ENCODE measurements at places on chromosomes 4 and X.

- DNase-seq = no peak
These were observed 53.8 kb upstream of the NAP1L5 start for GRCh38 chr4:88751258-88752075.

GRCh38 chrX:114952696-114953095, 64.7 kb downstream of the IL13RA2 start:
- DNase-seq = no peak

- DNase-seq = no peak
These were observed 22.5 kb upstream of the GPR34 start for GRCh38 chrX:41666251-41666650.

DNA sequence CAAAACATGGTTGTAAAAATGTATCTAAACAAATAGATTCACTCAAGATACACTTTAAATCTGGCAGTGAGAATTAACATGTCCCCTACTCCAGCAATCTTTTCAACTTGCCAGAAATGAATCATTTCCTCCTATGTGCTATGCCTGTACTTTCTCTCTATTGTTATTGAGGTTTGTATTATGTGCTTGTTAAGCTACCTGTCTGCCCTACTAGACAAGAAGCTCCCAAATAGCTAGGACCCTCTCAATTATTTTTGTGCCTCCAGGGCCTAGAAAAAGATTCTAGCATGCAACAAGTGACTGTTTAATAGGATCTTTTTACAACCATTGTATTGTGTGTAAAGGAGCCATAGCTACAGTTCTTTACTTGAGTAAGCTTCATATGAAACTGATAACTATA, 3.5 kb upstream of the SAP30 start:
- no peak for DNase-seq

- DNase-seq = no peak
These were observed 20.5 kb downstream of the SPIN4 start for GRCh38 chrX:63330681-63331080.

GRCh38 chrX:18755651-18756050, 48.2 kb downstream of the PPEF1 start:
- no peak for DNase-seq

GRCh38 chr4:113955948-113956347, 23.5 kb downstream of the ARSJ start:
- DNase-seq = no peak

DNA sequence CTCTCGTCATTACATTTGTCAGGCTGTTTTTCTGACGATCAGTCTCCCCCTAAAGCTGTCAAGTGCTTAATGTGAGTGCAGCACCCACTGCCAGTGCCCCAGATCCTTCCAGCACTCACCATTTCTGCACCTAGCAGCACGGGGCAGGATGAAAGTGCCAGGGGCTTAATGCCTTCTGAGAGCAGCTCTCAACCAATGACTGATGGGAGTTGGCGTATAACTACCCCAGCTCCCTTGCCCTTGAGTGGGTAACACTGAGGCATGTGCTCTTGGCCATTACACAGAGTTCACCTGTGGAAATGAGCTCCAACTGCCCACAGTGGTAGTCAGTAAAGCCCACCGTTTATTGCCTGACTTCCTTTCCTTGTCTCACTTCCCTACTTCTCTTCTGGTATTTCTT, 226.2 kb upstream of the BCOR start:
- no peak for DNase-seq

GRCh38 chr4:15501941-15502340, 32.3 kb downstream of the CC2D2A start:
- no peak for DNase-seq

DNA sequence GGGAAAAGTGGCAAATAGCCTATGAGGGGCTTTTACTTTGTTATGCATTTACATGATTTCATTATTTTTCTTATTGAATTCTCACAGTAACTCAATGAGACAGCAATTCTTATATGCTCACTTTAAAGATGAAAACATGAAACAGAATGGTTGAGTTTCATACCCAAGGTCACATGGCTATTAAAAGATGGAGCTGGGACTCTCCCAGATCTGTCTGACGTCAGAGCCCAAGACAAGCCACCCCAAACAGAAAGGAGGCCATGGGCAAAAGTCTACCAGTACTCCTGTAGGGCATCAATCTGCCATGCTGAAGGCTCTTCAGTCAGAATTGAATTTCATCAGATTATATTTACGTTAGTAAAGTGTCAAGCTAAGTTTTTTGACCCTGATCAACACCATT, 13.2 kb downstream of the HSD17B11 start:
- no peak for DNase-seq

- no peak for DNase-seq
These were observed 108.1 kb upstream of the STOX2 start for GRCh38 chr4:183797011-183797444.

DNA sequence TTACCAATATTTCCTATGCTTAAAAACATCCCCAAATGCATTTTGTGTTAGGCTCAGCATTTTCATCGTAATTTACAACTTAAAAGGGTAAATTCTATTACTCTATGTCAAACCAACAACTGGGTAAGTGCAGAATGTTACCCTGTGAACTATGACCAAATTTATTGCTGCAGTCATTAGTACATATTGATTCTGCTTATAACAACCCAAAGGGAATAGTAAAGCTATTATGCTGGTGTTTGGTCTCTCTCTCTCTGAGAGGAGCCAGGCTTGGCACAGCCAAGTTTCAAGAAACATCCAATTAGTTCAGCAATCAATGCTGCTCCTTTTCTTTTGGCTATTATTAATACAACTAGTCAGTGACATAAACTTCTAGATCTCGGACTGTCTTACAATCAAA, 747.7 kb downstream of the CENPC start:
- DNase-seq = no peak

- DNase-seq = no peak
These were observed 796.8 kb downstream of the ADGRL3 start for GRCh38 chr4:61996943-61997342.

GRCh38 chr4:122882857-122883735, 39.3 kb downstream of the NUDT6 start:
- no peak for DNase-seq

- DNase-seq = no peak
These were observed 169.4 kb upstream of the BANK1 start for GRCh38 chr4:101621120-101621519.

GRCh38 chr4:46254788-46255187, 130.9 kb upstream of the GABRG1 start:
- DNase-seq = no peak

- DNase-seq = no peak
These were observed 37.9 kb downstream of the NUDT6 start for GRCh38 chr4:122884499-122884898.

- DNase-seq = no peak
These were observed 10.3 kb downstream of the XPNPEP2 start for GRCh38 chrX:129749069-129749468.

DNA sequence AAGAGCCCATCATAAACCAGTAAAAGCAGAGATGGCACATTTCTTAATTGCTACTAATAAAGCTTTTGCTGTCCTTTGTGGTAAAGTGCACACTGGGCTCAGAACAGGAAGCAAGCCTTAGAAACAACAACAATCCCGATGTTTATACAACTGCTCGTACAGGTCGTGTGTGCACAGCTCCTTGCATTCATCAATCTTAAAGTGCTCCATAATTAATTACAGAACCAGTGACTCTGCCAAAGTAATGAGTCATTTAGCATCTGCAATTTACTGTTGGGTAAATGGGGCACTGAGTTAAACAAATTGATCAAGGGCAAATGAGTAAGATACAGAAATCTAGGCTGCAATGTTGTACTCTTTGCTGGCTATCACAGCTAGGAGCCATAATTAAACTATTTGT, 61.3 kb upstream of the TXK start:
- DNase-seq = no peak

DNA sequence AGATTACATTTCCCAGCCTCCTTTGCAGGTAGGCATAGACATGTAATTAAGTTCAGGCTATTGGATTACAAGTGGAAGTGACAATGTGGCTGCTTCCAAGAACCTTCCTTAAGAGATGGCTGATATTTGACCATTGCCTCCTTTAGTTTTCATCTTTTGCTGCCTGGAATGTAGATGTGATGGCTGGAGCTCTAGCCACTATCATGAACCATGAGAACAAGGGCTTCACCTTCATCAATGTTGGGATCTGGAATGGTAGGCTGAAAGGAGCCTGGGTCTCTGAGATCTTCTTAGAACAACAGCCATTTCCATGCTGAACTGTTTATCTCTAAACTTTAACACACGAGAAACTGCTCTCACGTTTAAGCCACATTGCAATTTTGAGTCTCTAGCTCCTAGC, 158.7 kb upstream of the ATP6AP2 start:
- DNase-seq = no peak

GRCh38 chr4:76831711-76832373, 66.1 kb downstream of the SOWAHB start:
- no peak for DNase-seq

DNA sequence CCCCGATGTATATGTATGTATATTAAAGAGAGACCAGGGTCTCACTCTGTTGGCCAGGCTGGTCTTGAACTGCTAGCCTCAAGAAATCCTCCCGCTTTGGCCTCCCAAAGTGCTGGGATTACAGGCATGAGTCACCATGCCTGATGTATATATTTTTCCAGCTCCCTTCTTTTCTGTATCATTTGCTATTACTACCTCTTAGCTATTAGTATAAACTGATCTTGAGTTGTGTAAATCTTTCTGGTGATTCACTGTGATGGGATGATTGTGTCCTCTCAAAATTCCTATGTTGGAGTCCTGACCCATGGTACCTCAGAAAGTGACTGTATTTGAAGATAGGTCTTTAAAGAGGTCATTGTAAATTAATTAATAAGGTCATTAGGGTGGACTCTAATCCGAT, 53.1 kb downstream of the HPRT1 start:
- no peak for DNase-seq

DNA sequence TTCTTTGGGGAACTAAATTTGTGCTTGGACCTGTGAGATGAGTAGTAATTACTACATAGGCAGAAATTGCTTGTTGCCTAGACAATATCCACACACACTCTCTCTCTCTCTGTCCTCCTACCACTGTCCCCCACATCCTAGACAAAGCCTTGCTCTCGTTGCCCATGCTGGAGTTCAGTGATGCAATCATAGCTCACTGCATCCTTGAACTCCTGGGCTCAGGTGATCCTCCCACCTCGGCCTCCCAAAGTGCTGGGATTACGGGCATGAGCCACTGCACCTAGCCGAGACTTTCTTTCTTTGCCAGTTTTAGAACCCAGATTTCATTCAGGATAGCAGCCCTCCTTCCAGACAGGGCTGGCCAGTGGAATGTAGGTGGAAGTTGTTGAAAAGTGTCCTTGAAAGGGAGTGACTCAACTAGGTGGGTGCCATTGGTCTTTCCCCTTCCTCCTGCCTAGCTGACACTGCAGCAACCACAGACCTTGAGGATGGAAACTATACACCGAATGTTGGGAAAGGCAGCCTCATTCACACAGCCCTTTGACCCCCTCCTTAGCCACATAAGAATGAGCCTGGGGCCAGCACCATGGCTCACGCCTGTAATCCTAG, 16.8 kb upstream of the LAP3 start:
- no peak for DNase-seq

- DNase-seq = no peak
These were observed 75.0 kb upstream of the FAM9C start for GRCh38 chrX:13119386-13119785.

GRCh38 chr4:156169011-156169410, 215.3 kb upstream of the CTSO start:
- DNase-seq = no peak

DNA sequence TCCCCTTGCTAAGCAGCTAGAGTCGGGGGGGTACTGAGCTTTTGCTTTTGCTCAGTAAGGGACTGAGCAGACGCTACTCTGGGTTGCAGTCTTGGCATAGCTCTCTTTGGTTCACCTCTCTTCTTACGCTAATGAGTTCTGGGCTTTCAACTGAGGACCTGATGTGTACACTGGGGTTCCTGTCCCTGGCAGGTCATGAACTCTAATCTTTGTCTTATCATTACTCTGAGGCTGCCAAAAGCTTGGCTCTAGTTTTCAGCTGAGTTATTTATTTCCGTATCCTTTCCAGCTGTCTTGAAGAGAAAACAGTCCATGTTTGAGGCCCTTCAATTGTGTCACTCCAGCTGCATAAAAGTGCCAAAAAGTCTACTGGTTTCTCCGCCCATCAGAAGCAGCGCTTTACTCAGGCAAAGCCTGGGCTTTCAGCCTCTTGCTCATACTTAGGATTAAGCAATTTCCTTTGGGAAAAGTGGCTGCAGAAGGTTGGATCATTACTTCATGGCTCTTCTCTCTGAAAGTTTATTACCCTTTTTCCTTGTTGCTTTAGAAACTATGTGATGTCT, 121.0 kb upstream of the STOX2 start:
- no peak for DNase-seq

- no peak for DNase-seq
These were observed 29.4 kb upstream of the TTC29 start for GRCh38 chr4:146975036-146975435.

DNA sequence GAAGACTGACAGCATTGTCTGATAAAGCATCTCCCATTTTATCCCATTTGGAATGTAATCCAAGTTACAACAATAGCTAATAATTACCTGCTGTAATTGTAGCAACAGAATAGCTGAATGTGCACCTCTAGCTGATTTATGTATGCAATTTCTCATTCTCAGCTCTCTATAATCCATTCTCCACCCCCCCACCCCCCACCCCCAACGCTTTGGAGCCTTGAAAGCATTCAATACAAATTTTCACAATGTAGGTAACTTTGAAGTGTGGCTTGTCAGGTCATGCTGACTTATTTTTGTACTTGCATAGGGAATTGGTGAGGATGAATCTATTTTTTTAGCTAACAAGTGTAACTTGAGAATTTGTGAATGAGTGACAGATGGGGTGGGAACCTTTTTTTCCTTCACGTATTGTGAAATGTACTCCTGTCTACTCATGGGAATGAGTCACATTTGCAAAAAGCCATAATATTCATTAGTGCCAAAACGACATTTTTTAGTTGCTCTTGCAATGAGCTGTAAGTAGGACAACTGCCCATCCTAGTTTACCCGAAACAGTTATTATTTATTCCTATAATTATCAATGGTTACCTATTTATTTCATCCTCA, 159.3 kb downstream of the PALLD start:
- no peak for DNase-seq

DNA sequence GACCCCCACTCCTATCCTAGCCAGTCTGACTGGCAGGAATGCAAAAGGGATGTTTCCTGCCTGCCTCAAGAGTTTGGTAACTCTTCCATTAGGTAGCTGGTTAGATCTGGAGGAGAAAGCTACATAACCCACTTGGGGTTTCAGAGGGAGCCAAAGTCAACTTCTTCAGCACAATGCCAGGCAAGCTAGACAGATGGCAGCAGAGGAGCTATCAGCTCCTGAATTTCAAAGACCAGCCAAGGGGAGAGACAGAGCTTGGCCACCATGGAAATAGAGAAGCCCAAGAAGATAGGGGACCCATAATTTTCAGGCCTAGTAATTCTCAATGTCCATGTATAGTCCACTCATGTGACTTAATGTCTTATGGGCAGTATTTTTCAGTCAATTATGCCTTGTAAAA, 56.4 kb downstream of the PGRMC1 start:
- no peak for DNase-seq

GRCh38 chrX:154381271-154381670, 2.2 kb downstream of the EMD start:
- DNase-seq = no peak

GRCh38 chrX:107827030-107827831, 1.6 kb downstream of the MID2 start:
- DNase-seq = no peak

GRCh38 chr4:105496899-105497298, 23.0 kb upstream of the PPA2 start:
- DNase-seq = no peak

GRCh38 chr4:55249476-55249875, 96.6 kb upstream of the SRD5A3 start:
- DNase-seq = no peak
